Muscle of leg (tissue), 16 donors: ENCODE measurements at places on chromosomes 13 and 19. TPM values are rescaled to one million over a fixed set of nuclear protein-coding genes. Genes with fewer than 3 reads are reported as not detected.

- DNase-seq, result no peak
Observed at GRCh38 chr13:24630851-24631620, 49.2 kb upstream of the ATP12A start.

GRCh38 chr19:54207983-54208783 lies 7.5 kb downstream of the RPS9 start:
- DNase-seq, result peak; percentile 91

Gene MEF2B
- total RNA-seq, result 0.98 TPM

- no peak for DNase-seq
Observed at GRCh38 chr19:17604372-17605025, 49.0 kb downstream of the COLGALT1 start.

Gene LILRB3
- 1.4 TPM for total RNA-seq

Gene ZNF723
- total RNA-seq, result not detected

GRCh38 chr19:2291185-2291751 lies 9.3 kb upstream of the PEAK3 start:
- no peak for DNase-seq

- DNase-seq, result no peak
Observed at GRCh38 chr19:7426986-7427385, 61.8 kb downstream of the PEX11G start.

Gene POLRMT
- total RNA-seq, result 28.6 TPM

Gene CYP2A7
- not detected for total RNA-seq

Gene CACNA1A
- 0.58 TPM for total RNA-seq

Gene GPC6
- total RNA-seq, result 7.8 TPM

DNA sequence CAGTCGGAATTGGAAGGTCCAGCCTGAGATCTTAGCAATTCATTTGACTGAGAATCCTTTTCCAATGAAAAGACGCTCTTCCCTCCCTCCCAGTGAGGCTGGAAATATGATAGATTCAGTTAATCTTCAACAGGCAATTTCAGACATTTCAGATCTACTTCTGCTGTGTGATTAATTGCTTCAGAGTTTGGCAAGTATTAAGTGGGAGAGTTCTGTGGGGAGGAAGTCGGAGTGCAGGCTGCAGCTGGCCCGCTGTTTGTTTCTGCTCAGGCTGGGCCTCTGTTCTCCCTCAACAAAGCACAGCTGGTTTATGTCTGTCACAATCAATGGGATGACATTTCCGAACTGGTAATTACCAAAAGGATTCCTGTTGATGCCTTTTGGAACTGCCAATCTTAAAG lies 178.2 kb downstream of the NDFIP2 start:
- peak; percentile 97 for DNase-seq

Gene C19orf33
- 0.66 TPM for total RNA-seq

GRCh38 chr13:95471960-95472359 lies 80.6 kb upstream of the CLDN10 start:
- no peak for DNase-seq

DNA sequence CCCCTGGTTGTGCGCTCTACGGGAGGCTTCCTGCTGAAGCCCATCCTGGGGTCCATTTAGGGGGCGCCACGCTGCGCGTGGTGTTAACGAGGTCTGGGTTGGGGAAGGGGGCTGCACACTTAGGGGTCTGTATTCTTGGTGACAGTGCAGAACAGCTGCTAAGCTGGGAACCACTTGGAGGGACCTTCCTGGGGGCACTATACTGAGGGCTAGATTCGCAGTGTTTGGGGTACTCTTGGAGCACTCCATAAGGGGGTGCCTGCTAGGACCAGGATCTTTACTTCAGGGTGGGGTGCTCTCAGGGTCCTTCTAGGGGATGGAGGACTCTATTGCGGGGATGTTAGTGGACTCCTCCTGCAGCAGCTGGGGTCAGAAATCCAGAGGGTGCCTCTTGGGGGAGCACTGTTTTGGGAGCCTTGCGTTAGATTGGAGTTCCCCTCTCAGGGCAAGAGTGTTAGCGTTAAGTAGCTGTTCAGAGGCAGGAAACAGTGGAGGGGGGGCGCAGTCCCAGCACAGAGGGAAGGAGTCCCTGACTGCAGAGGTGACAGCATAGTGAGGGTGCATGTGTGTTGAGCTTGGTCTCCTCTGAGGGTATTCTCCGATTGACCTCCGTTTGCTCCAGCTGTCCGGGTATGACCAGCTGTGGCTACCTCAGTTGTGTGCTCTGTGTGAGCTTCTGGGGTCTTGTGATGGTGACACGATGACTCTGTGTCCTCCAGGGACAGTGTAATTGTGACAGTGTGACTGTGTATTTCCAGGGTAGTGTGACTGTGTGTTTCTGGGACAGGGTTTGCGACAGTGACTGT lies 1.1 kb downstream of the PDE4A start:
- DNase-seq, result no peak

DNA sequence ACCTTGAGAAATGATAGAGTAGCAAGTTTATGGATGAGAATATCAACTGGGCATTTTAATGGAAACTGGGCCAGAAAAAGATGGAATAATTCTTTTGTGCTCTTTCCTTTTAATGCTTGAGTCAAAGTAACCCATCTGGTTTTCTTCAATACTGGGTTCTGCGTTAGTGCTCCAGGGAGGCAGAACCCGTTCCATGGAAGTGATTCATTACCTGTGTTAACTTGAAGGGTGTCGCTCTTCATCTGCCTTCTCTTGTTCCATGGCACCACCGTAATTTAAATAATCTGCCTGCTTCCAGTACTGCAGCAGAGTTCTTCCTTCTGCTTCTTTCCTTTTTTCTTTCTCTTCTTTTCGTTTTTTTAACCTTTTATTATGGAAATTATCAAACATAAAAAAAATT lies 14.7 kb upstream of the USP12 start:
- no peak for DNase-seq

DNA sequence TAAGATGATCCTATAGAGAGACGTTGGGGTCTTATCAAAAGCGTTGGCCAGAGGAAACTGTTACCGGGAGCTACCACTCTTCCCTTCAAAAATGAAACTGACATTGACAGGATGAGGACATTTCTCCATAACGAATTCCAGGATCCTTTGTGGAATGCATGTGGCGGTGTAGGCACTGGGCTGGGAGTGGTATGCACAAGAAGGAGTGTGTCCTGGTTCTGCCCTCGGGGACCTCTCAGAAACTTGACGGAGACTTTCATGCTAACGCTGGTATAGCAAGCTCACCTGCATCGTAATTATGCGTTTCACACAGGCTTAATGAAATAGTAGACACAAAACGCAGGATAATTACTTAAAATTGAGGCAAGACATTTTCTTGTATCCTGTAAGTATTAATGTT lies 441.1 kb downstream of the FGF9 start:
- DNase-seq, result no peak

GRCh38 chr13:31081316-31081715 lies 80.4 kb downstream of the HSPH1 start:
- no peak for DNase-seq

DNA sequence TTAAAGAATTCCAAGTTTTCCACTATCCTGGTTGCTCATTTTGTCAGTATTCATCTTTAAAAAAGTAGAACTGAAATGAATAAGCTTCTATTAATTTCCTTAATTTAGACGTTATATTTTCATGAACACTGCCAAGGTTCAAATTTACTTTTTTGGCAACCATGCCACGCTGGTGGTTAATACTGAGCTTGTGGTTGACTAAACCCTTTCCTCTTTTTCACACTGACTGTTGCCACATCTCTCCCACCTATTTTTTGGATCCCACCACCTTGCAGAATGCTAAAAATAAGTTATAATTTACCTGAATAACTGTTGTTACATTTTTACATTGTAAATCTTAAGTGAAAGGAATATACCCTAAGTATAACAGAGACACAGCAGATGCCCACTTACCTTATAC lies 45.0 kb downstream of the FLT3 start:
- DNase-seq, result no peak

Gene ZNF766
- total RNA-seq, result 17.3 TPM

DNA sequence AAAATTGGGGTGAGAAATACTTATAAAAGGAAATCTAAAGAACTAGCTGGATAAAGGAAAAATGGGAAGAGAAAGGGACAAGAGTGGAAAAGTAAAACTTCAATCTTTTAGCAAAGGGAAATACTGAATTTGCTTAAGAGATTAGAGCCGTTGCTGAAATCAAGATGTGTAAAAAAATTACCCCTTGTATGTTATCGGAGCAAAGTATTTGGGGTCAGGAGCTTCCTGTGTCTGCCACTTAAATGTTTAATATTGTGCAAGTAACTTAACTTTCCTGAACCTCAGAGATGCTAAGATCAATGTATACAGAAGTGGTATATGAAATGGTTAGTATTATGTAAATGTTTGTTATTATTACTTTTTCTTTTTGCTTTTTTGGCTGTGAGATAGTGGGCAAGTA lies 51.6 kb downstream of the NDFIP2 start:
- DNase-seq, result no peak
